ENCODE measurements at places on chromosomes 2 and 18.

GRCh38 chr2:70855667-70856066, 20.1 kb upstream of the CD207 start:
- no peak for DNase-seq

- no peak for DNase-seq
Observed at GRCh38 chr2:231533777-231534125, 3.5 kb upstream of the NMUR1 start.

GRCh38 chr2:44983836-44984604, 25.2 kb downstream of the SIX2 start:
- DNase-seq, result no peak

DNA sequence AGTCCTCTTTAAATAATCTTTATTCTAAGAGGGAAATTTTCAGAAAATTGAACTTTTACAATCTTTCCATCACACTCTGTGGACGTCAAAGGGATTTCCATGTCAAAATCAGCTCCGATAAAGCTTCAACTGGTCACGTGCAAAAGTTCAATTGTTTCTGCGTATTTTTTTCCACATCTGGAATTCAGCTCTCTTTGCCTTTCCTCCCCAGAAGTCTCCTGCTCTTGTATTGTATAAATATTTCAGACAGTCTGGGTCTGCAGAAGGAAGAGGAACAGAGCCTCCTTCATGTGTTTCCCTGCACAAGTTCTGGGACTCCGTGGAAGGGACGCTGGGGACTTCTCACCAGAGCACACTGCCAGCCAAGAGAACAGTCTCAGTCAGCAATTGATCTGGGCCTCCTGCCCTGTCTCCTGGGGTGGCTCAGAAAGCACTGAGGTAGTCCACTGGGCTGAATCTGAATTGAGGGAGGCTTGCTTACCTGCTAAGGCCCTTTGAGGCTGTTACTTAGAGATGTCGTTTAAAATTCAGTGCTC, 251.5 kb downstream of the TFCP2L1 start:
- no peak for DNase-seq
